Inflammatory macrophage (primary cell): ENCODE measurements at places on chromosomes 11 and 22.
A peak's percentile ranks its signal among the peaks of the same experiment; 100 is the strongest.

DNA sequence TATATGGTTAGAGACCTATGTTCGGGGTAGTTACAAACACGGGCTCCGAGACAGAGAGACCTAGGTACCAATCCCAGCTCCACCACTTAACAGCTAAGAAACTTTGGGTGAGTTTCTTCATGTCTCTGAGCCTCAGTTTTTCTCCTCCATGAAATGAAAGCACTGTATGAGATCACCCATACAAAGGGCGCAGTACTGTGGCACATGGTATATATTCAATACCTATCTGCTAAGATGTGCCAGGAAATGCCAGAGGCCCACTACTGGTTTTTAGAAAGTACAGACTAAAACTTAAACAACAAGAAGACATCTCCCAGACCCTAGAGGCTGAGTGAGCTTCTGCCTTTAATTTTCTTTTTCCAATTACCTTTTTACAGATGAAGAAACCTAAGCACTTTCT lies 69.5 kb downstream of the SLC1A2 start:
- DNase-seq, result no peak

DNA sequence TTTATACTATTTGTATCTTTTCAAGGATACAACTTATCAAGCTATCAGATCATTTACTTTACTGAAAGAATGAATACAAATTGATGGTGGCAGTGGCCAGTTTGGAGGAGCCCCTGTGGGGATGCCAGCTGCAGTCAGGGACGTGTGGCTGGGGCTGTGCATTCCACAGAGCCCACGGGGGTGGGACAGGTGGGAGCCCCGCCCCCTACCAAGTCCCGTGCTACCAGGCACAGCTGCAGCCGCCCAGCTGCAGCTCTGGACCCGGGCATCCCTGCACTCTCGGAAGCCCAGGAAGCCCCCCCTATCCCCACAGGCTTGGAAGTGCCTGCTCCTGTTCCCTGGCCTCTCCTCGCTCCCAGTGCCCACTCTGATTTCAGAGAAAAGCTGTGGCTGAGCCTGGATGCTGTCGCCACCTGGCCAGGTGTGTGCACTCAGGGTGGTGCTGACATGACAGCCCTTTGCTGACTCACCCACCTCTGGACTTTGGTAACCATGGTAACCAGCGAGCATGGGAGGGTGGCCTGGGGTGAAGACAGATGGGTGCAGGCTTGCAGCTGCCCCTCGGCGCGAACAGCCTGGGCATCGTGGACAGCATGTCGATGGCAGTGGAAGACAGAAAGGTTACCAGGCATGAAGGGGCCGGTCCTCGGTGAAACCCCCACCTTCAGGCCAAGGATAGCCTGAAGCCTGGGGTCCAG lies 138.1 kb downstream of the SBF2 start:
- DNase-seq, result no peak

DNA sequence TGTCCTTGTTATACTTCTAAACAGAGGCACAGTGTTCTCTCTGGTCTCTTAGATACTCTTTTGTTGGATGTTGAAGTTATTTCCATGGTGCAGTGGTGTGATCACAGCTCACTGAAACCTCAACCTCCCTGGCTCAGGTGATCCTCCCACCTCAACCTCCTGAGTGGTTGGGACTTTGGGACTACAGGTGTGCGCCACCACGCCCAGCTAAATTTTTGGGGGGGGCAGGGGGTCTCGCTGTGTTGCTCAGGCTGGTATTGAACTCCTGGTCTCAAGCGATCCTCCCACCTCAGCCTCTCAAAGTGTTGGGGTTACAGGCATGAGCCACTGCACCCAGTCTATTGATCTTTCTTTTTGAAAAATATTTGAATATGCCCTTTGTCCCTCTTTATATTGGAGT lies 14.9 kb downstream of the ZNF74 start:
- DNase-seq, result no peak

DNA sequence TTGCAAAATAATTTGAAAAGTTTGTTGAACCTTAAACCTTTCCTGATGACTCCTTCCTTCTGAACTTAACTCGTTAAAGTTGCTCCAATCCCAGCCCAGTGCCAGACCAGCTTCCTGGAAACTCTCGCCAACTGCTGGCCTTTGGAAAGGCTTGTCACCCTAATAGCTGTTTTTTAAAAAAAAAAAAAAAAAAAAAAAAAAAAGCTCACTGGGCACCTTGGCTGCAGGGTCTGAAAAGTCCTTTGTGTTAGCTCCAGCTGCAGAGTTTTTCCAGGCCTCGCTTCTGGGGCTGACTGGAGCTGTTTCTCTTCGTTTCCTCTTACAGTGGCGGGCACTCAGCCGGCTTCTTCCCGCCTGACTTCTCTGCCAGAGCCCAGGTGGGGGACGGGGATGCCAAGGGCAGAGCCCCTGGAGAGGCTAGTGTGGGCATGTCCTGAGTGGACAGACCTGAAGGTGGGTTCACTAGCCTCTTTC lies 25.1 kb downstream of the KCNQ1OT1 start:
- no peak for DNase-seq

DNA sequence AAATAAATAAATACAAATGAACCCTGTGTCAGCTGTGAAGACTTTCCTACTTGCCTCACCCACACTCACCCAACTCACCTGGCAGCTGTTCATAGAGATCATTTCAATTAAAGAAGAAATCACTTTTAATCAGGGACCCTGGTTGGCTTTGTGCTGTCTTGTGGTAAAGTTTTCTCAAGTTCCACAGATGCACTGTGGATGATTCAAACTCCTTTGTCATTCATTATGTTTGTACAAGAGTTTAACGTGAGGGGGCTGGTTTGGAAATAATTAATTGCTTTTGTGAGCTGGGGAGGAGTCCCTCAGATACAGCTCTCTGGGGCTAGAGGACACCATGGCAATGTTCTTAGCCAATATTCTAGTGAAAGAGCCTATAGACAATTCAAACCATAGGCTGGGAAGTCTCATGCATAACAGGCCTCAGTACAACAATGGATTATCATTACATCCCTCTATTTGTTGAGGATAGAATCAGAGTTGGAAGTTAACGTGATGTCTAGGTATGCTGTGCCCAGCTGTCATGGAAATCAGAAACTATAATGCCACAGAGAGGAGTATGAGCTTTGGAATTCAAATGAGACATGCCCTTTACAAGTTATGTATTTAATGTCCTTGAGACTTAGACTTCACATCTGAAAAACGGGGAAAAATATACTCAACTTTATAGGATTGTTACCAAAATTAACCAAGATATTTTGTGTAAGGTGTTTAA lies 698.5 kb downstream of the KCNA4 start:
- no peak for DNase-seq

- DNase-seq, result no peak
Measured at GRCh38 chr11:75593286-75593915, 31.3 kb downstream of the SERPINH1 start.

DNA sequence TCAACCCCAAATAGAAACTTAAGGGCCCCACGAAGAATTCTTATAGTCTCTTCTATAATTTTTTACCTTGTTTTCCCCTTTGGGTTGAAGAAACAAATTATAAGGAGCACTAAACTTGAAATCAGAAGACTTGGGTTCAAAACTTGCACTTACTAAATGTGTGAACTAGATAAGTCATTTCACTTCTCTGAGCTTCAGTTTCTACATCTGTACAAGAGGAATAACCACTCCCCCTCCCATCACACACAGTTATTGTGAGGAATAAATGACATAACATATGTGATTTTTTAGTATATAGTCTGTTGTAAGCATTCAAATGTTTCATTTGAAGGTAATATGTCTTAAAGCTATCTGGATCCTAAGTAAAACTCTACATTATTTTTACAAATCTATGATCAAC lies 78.8 kb downstream of the LIF start:
- no peak for DNase-seq

DNA sequence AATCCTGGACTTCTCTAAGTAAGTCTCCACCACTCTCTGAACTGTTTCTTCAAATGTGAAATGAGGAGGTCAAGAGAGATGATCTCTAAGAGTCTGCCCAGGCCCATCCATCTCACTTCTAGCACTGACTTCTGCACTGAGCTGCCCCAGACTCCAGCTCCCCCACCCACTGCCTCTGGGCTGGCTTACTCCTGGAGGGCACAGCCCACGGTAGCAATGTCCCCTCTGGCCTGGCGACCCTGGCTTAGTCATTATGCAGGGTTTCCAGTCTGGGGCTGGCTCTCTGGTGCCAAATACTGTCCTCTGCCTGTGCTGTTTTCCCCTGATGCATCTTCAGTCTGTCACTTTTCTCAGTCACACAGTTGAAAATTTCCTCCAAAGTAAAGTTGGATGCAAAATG lies 60.9 kb downstream of the PKNOX2 start:
- no peak for DNase-seq

GRCh38 chr11:76791861-76792260 lies 8.7 kb downstream of the TSKU start:
- DNase-seq, result peak; percentile 54

- DNase-seq, result no peak
Measured at GRCh38 chr11:70098936-70099335, 20.8 kb downstream of the ANO1 start.

DNA sequence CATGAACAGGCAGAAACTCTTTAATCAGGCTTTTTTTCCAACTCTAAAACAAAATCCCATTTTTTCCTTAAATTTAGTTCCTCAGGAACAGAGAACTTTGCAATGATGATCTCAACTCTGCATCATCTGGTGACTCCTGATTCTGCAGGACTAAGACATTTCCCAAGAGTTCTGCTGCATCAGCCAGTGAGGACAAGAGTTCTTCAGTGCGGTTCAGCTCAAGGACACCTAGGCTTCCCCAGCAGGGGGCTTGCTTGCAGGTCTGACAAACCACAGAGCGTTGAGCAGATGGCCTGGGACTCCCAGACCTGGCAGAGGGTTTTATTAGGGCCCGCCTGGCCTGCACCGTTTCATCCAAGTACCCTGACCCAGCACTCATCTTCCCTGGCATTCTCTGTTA lies 6.4 kb downstream of the CDCA5 start:
- DNase-seq, result no peak

- DNase-seq, result peak; percentile 86
Measured at GRCh38 chr22:40509401-40510134, 127.0 kb downstream of the MRTFA start.

DNA sequence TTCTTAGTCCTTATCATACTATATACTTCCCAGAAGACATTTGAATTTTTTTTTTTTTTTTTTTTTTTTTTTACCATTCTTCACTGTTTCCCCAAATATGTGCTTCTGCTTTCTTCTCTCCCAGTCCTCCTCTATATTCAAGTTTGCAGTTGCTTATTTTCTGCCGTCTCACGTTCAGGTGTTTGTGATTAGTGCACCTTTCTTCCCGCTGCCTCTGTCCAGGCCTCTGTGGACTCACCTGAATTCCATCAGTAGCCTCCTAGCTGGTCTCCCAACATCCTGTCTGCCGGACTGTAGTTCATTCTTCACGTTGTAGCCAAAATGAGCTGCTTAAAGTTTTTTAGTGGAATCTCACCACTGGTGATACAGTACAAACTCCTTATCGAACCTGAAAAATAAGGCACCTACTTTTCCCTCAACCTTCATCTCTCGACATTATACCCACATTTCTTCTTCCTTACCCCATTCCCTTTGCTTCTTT lies 795 bp upstream of the MSANTD4 start:
- DNase-seq, result no peak

GRCh38 chr11:134027671-134028070 lies 41.2 kb upstream of the JAM3 start:
- DNase-seq, result no peak

GRCh38 chr11:114821621-114822412 lies 143.5 kb downstream of the NXPE2 start:
- no peak for DNase-seq

DNA sequence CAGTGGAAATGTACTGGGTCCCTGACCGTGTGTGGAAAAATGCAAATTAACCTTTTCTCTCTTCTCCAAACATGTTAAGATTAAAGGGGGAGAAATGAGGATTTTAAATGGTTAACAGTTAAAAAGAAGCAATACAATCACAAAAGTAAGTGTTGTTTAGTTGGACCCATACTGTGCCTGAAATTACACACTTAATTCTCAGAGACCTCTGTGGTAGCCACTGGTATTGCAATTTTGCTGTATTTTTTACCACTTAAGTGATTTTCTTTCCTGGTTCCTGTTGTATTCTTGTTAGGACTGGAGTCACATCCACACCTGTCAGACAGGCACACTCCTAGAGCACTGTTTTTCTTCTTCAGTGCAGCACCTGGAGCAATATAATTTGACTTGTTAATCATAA lies 179.6 kb upstream of the PDGFD start:
- DNase-seq, result no peak

- DNase-seq, result no peak
Measured at GRCh38 chr22:40196628-40197360, 19.1 kb downstream of the TNRC6B start.

GRCh38 chr11:121452609-121453150 lies at the start of gene SORL1-AS1:
SORL1-AS1 (minus strand) TSS chr11:121452967.
- DNase-seq, result no peak

DNA sequence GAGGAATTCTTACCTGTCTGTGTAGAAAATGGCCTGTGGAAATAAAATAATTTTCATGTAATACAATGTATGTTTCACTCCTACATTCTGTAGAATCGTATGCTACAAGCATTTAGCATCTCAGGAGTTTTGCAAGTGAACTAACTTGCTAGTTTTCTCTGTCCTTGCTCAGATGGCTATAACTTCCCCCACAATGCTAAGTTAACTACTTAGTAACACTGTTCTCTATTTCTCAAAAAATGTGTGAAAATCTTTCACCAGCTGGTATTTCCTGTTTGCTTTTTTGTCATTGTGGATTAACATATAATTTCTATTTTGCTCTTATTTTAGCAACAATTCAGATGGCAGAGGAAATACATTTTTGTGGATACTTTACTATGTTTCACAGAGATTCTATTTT lies 4.4 kb downstream of the OR4S2 start:
- no peak for DNase-seq

DNA sequence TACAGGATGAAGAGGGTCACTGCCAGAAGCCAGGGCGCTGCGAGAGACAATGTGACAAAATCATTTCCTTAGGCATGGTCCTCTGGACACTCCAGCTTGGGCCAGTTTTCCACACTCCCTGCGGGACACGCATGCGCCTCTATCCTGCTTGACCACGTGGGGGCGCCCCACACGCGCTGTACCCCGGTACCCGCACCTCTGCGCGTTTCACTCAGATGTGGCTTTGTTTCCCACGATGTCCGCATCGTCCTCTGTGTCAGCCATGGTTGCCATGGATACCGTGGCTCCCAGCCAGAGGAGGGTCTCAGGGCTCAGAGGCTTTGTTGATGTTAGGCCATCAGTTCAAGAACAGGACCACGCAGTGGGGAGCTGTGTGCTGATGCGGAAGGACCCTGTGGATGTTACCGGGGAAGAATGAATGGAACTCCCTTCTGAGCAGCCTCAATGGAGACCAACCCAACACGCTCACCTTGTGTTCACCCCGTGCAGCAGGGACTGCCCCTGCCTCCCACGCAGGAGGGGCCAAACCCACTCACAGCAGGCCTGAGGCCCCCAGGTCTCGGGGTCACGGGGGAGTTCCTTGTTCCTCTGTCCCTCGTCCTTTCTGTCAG lies 101.1 kb upstream of the SLC22A12 start:
- DNase-seq, result peak; percentile 54

- peak; percentile 87 for DNase-seq
Measured at GRCh38 chr11:14612694-14613093, 30.9 kb upstream of the PDE3B start.

- DNase-seq, result peak; percentile 76
Measured at GRCh38 chr11:75160220-75160757, 9.4 kb downstream of the SLCO2B1 start.

GRCh38 chr22:32421484-32421883 lies 9.4 kb upstream of the RTCB start:
- DNase-seq, result no peak
